ENCODE measurements at places on chromosomes 5 and 9.

DNA sequence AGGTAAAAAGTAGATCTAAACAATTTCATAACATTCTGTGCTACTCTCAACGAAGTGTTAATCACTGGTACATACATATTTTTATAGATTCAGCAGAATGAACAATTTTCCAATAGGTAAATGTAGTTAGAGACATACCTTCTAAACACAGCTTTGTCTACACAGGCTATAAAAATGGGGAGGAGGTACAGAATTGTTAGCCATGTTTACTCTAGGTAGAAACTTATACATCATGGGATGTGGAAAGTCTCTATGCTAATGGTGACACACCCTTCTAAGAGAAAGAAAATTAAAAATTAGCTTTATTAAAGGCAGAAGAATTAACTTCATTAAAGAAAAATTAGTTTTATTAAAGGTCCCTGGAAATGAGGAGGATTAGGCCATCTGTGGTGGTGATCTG, 11.8 kb downstream of the C5orf63 start:
- no peak for DNase-seq

- DNase-seq: no peak
Measured at GRCh38 chr5:139306628-139307379, 13.3 kb downstream of the MATR3 start.

GRCh38 chr5:83450967-83451248, 20.6 kb upstream of the VCAN start:
- no peak for DNase-seq

DNA sequence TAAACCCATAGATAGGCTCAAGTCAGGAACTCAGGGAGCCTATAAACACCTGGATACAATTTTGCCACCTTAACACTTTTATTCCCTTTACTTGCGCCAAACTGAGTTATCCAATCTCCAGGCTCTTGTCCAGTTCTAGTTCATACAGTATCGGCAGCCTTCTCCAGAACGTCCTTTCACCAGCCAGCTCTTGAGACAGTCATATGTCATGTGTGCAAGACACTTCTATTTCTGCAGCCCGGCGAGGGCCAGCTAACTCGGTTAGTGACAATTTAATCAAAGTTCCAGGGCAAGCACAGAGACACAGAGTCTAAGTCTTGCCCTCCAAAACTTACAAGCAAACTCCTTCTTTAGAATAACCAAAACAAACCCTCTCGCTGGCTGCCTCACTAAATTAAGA, 12.9 kb downstream of the ABCA1 start:
- DNase-seq: no peak

- DNase-seq: no peak
Measured at GRCh38 chr5:142179776-142180387, 71.3 kb downstream of the NDFIP1 start.

- no peak for DNase-seq
Measured at GRCh38 chr9:126336736-126337325, 10.2 kb downstream of the MVB12B start.

GRCh38 chr9:32404402-32404801, 20.0 kb downstream of the ACO1 start:
- no peak for DNase-seq

DNA sequence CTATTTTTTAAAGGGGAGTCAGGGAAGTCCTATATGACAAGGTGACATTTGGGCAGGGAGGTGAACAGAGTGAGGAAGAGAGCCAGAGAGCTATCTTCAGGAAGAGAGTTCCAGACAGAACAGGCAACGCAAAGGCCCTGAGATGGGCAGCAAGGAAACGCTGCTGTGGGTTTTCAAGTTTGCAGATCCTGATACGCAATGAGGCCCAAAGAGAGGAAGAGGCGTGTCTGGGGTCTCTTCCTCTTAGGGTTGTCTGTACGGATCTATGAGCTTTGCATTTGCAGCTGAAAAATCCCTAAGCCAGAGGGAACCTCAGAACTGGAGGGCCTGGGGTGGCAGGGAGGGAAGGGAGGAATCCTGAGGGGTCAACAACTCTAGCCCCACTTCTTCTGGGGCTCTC, 13.6 kb downstream of the FAT2 start:
- DNase-seq: no peak

All from activated naive CD8-positive, alpha-beta T cell treated with anti-CD3 and anti-CD28 coated beads, Interleukin-2, amount 50 U/mL, for 16 hours (primary cell).